ENCODE measurements at places on chromosomes 3 and 15. TPM values are rescaled to one million over a fixed set of nuclear protein-coding genes. Genes with fewer than 3 reads are reported as not detected.

SAXO2 gene
- total RNA-seq, result not detected

- no peak for DNase-seq
These were observed 13.3 kb downstream of the ETV5 start for GRCh38 chr3:186095561-186096081.

DNA sequence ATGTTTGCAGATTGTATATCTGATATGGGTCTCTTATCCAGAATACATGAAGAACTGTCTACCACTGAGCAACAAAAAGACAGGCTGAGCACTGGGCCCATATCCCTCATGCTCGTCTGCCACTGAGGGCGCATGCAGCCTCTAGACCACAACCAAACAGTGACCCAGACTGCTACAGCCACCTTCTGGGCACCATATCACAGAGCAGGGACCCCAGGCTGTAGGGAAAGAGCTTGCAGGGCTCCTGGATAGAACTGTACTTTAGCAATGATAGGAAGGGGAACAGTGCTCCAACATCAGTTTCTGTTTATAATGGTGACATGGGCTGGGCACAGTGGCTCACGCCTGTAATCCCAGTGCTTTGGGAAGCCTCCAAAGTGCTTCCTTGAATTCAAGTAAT, 40.2 kb upstream of the TMEM87A start:
- DNase-seq, result no peak

ARHGEF3 gene
- 96.4 TPM for total RNA-seq

DNA sequence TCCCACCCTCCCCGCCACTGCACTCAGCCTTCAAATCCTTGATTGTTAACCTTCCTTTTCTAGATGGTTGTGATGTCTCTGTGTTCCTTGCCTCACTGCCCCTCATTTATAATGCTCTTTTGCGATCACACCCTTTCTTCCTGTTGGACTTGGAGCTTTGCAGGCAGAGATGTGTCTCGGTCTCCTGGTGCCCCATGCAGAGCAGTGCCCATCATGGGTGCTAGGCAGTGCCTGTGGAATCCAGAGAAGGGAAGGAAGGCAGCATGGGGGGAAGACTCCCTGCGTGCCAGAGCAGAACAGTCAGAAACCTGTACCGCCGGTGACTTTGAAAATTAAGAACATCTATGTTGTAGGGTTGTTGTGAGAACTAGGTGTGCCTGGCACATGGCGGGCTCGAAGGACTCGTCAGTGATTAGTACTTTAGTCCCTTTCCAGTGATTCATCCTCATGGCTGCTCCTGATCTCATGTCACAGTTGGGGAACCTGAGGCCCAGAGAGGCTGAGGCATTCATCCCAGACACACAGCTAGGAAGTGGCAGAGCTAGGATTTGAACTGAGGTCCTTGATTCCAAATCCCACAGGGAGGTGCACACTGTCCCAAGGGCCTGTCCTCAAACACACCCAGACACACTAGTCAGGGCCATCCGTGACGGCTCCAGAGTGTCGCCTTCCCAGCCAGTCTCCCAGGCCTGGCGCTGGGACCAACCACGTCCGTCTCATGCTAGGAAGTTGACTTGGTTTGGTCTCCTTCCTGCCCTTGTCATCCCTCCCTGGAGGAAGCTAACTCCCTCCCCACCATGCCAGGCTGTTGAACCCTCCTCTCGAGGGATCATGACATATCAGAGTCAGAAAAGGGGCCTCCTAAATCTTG, 58.3 kb downstream of the SMAD6 start:
- DNase-seq, result no peak

MRPL46 gene
- 28.3 TPM for total RNA-seq

- no peak for DNase-seq
These were observed 21.8 kb upstream of the ATP1B3 start for GRCh38 chr3:141854599-141854998.

FRMD5 gene
- total RNA-seq, result 0.12 TPM

IMPG2 gene
- total RNA-seq, result 0.23 TPM

DNA sequence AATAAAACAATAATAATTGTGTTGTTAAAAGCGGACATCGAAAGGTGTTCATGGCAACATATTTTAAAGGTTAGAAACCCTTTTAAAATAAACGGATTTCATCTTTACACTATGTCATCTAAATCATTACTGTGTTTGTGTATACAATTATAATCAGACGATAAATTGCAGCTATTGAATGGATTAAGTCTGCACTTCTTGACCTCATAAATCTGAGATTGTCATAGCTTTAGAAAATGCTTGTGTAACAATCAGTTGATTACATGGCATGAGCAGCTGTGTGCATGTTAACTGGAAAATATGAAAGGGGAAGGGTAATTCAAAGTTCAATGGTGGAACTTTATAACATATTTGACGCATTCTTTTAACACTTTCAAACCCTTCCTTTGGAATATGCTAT, 152.4 kb upstream of the MDFIC2 start:
- DNase-seq, result no peak

MOBP gene
- not detected for total RNA-seq

CADPS gene
- not detected for total RNA-seq

- DNase-seq, result no peak
These were observed 37.3 kb downstream of the CACNA2D2 start for GRCh38 chr3:50466177-50466576.

DNA sequence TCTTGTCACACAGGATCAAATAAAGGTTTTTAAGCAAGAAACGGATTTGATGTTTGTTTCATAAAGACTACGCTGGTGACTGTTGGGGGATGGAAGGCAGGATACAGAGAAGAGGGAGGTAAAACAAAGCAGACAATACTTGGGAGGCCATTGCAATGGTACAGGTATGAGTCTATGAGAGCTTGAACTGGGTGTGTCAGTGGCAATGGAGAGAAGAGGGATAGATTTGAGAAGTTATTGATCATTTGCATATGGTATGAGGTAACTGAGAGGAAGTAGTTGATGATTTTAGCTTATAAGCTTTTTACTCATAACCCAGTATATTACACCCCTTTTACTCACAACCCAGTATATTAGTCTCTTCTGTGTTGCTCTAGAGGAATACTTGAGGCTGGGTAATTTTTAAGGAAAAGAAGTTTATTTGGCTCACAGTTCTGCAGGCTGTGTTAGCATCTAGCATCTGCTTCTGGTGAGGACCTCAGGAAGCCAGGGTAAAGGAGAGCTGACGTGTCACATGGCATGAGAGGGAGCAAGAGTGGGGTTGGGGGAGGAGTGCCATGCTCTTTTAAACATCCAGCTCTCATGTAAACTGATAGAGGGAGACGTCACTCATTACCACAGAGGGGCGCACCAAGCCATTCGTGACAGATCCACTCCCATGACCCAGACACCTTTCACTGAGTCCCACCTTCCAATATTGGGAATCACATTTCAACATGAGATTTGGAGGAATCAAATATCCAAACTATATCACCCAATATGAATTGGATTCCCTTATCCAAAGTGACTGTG, 153.9 kb downstream of the VPS8 start:
- no peak for DNase-seq

- no peak for DNase-seq
These were observed 308.3 kb downstream of the LRTM1 start for GRCh38 chr3:54619531-54619930.

- DNase-seq, result no peak
These were observed 67.1 kb downstream of the ATP8B4 start for GRCh38 chr15:50051811-50052419.

LRRC31 gene
- total RNA-seq, result not detected

- DNase-seq, result no peak
These were observed 625.5 kb downstream of the NAALADL2 start for GRCh38 chr3:175484666-175485065.

DNA sequence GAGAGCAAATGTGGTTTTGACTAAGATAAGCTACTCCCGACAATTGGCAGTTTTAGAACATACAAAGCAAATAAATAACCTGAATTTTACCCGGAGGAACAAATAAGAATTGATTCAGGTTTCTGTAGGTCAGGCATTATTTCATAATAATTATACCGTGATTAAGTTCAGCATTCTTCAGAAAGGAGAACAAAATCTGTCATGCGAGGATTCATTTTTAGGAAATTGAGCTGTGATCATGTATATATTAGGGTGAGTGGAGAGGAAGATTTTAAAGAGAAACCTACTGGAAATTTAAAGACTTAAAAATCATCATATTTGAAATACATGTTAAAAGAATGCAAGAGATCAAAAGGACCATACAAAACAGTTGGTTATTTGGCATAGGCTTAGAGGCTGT, 20.5 kb downstream of the ZNF609 start:
- no peak for DNase-seq

DNA sequence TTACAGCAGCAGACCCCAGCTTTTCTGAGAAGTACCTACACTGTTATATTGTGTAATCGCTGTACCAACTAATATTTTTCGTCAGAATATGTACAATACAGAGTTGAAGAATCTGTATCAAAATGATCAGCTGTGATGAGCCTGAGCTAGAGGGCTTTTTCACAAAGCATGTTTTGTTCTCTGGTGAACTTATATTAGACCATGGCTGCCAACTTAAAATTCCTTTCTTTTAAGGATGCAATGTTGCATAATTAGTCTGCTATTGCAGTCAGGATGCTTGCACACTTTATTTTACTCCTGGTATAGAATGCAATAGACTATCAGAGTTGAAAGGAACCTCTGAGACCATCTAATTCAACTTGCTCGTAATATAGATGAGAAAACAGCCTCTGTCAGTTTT, 127.8 kb downstream of the RBMS3 start:
- no peak for DNase-seq

GRCh38 chr3:147002721-147003120, 397.6 kb upstream of the PLSCR5 start:
- no peak for DNase-seq

DPPA2 gene
- total RNA-seq, result not detected

GRCh38 chr15:67820992-67821783, 4.1 kb upstream of the SKOR1 start:
- DNase-seq, result peak; percentile 56

- DNase-seq, result no peak
These were observed 40.0 kb downstream of the ATP2C1 start for GRCh38 chr3:130933801-130934345.

DNA sequence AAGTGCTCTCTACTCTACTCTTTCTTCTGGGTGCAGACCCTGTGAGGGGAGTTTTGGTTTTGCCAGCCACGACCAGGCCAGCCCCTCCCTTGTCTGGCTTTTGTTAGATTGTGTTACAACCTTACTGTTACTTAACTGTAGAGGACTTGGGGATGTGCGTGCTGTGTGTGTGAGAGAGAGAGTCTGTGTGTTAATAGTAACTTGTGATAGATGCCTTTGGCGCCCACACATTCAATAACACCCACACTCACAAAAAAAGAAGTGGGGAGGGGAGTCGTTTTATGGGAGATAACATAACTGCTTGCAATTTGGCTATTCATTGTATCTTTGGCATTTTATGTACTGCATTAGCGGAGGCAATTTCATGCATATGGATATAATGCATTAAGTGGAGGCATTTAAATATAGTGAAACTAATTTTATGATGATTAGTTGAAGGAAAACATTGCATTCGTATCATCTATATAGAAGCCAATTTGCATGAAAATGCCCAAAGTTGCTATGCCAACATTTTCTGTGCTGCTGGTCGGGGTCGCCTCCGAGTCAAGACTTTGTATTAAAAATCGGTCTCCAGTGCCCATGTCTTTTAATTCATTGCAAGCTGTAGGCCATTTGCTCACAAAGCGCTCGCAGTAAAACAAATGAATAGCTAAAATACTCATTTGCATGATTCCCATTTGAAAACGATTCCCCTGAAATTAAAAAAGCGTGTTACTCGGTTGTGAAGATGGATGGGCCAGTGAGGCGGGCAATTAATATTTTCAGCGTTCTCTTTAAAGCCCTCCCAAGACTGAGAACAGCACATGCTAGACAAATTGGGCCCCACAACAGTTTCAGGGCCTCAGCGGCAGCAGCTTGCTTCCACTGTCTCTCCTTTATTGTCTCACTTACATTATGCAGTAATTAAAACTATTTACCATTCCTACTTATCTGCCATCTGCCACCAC, 158.5 kb upstream of the SMAD3 start:
- no peak for DNase-seq

GRCh38 chr3:173411375-173411973, 13.9 kb downstream of the NLGN1 start:
- DNase-seq, result no peak

OR5K2 gene
- not detected for total RNA-seq

PGBD4 gene
- total RNA-seq, result 5.2 TPM

- no peak for DNase-seq
These were observed 88.4 kb downstream of the PLCH1 start for GRCh38 chr3:155656466-155656865.

DNA sequence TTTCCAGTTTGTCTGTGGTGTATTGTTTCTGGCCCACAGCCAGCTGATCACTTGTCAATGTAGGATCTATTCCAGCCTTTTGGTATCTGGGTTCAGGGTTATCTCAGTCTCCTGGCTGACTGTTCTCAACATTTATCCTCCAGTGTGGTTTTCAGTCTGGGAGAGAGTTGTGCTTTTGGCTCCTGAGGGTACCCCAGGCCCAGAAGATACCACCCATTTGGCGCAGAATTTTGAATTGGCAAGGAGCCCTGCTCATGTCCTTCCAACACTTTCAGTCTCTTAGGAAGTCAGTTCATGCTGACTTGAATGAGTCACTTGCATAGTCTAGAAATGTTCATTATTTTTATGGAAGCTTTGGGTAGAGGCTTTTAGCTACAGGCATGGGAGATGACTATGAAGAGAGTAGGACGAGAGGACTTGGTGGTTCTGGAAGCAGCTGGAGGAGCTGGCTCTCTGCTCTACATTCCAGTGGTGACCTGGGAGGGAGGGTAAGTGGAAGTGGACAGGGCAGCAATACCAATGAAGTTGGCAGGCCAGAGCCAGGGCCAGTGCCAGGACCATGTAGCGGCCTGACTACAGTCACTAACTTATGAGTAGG, 7.2 kb downstream of the POLR2H start:
- DNase-seq, result no peak

DNA sequence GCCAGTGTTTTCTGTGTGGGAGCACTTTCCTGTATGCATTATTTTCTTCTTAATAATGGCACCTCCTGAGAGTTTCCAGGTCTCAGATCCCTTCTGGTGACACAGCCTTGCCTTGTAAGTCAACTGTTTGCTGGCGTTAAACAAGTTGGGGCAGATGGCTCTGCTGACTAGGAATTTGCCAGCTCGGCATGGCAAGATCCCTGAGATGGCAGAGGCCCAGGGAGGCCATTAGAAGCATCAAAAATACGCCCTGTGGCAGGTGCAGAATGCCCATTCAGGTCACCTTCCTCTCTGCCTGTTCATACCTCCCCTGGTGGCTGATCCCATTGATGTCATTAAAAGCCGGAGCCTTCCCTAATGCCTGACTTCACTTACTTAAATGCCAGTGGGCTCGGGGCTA, 320.9 kb upstream of the CTDSPL start:
- no peak for DNase-seq

- no peak for DNase-seq
These were observed 24.5 kb downstream of the TMEM266 start for GRCh38 chr15:76084256-76084655.

DNA sequence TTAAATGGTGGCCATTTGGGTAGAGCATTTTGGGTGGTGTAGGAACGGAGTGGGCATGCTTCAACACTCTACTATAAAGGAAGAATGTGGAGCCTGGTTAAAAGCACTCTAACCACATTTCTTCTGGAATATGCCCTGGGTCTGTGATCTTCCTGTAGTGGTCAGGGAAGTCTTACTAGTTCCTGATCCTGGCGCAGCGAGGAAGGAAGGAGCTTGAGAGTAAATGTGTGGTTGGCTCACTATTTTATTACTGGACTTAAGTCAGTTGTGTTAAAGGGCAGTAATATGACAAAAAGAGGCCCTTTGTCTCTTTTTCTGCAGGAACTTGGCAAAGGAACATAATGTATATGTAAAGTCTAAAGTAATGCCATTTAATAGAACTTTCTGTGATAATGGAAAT, 197.6 kb upstream of the ZPLD1 start:
- no peak for DNase-seq

Data from activated CD8-positive, alpha-beta memory T cell treated with anti-CD3 and anti-CD28 coated beads, Interleukin-2, amount 10 ng/mL, durations not matched to agents 7 days and 5 days (primary cell).